Right hindlimb (tissue), 1 donor: ENCODE measurements at places on chromosomes 11 and 22.

DNA sequence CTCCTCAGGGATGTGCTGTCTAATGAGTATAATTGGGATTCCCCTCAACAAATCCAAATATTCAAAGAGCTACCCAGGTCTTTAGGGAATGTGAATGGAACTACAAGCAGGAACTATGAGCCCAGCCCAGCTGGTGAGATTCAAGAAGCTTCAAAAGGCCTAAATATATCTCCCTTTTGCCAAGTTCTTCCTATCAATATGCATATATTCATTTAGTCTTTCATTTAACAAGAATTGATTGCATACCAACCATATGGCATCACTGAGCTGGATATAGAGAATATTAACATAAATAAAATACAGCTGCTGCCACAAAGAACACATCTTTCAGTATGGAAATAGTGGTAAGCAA is 58.9 kb upstream of the PRSS23 start:
- DNase-seq: no peak

DNA sequence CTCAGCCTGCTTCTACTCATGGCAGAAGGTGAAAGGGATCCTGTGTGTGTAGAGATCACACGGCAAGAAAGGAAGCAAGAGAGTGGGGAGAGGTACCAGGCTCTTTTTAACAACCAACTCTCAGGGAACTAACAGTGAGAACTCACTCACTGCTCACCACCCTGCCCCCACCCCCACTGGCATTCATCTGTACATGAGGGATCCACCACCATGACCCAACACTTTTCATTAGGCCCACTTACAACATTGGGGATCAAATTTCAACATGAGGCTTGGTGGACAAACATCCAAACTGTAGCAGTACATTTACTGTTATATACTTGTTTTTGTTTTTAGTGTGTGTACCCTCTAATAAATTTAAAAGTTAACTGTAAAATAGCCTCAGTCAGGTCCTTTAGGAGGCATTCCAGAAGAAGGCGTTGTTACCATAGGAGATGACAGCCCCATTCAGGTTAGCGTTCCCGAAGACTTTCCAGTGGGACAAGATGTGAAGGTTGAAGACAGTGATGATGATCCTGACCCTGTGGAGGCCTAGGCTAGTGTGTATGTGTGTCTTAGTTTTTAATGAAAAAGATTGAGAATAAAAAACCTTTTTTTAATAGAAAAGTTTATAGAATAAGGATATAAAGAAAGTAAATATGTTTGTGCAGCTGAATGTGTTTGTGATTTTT is 11.3 kb downstream of the CUL5 start:
- no peak for DNase-seq

GRCh38 chr11:36822829-36823228 is 224.8 kb upstream of the RAG2 start:
- no peak for DNase-seq

DNA sequence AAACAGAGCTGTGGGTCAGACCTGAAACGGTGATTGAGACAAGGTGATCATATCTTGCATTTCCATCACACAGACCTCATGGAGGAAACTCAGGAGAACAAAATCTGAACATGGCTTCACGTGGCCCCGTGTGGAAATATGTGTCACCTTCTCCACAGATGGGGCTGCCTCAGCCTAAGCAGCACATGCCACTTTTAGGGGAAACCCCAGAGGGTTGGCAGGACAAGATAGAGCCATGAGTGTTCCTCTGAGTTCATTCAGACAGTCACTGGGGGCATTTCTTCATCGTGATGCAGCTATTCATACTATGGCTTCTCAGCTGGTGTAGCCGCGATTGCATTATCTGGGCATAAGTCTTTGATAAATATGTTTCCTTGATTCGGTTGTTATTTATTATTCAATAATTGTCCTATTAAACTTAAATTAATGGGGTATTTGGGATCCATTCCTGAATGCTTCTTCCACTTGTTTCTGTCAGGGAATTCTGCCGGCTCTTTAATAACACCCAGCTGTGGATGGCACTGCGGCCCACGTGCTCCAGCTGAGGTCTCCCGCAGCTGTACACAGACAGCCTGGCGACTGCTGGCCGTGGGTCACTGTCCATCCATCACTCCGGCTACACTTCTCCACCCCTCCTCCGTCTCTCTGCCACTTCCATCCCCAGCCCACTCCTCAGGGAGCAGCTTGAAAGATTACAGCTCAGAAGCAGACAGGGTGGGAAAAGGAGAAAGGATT is 485.1 kb downstream of the OPCML start:
- no peak for DNase-seq
